ENCODE measurements at places on chromosomes 16 and 17.

- no peaks in the 10 kb centered on the region for H3K27me3 ChIP-seq
- no peak overlapping the region for H3K27ac ChIP-seq
- peaks cover 22% of the 10 kb centered on the region for H3K4me1 ChIP-seq
- H3K4me3 ChIP-seq: no peak overlapping the region
These were observed 46.3 kb upstream of the ARHGAP44 start for GRCh38 chr17:12743046-12743445.

DNA sequence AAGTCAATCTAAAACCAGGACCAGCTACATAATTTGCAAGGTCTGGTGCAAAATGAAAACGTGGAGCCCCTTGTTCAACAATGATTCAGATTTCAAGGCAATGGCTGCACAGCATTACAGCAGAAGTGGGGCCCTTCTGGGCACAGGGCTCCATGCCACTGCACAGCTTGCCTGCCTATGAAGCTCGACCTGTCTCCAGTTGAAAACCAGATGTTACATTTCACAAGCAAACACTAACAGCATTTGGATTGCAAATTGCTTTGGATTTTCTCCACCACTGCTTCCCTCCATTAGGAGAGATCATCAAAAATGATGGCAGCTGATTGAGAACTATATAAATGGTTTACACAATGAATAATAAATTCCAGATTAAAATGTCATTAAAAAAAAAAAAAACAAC lies 551.4 kb upstream of the ZFHX3 start:
- no peaks in the 10 kb centered on the region for H3K27me3 ChIP-seq
- no peak overlapping the region for H3K4me3 ChIP-seq
- DNase-seq: no peak
- H3K36me3 ChIP-seq: no peaks in the 10 kb centered on the region
- H3K27ac ChIP-seq: no peak overlapping the region

DNA sequence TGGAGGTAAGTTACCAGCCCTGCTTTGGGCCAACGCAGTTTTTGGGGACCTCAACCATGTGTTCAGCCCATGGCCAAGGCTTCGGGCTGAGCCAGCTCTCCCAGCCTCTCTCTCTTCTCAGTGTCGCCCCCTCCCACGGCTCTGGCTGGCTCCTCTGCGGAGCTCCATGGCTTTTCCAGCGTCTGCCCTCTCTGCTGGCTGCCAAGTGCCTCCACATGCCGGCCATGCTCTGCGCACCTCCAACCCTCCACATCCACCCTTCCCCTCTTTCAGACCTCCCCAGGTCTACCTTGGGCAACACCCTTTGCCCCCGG lies 23.2 kb downstream of the COTL1 start:
- H3K36me3 ChIP-seq: no peaks in the 10 kb centered on the region
- no peaks in the 10 kb centered on the region for H3K4me1 ChIP-seq
- DNase-seq: no peak

- H3K4me1 ChIP-seq: no peaks in the 10 kb centered on the region
- peak overlapping the region; percentile 27 for H3K4me3 ChIP-seq
- H3K36me3 ChIP-seq: no peaks in the 10 kb centered on the region
- DNase-seq: no peak
- peak overlapping the region; percentile 34 for H3K27ac ChIP-seq
These were observed 30.9 kb upstream of the CDC42EP4 start for GRCh38 chr17:73342541-73343167.

DNA sequence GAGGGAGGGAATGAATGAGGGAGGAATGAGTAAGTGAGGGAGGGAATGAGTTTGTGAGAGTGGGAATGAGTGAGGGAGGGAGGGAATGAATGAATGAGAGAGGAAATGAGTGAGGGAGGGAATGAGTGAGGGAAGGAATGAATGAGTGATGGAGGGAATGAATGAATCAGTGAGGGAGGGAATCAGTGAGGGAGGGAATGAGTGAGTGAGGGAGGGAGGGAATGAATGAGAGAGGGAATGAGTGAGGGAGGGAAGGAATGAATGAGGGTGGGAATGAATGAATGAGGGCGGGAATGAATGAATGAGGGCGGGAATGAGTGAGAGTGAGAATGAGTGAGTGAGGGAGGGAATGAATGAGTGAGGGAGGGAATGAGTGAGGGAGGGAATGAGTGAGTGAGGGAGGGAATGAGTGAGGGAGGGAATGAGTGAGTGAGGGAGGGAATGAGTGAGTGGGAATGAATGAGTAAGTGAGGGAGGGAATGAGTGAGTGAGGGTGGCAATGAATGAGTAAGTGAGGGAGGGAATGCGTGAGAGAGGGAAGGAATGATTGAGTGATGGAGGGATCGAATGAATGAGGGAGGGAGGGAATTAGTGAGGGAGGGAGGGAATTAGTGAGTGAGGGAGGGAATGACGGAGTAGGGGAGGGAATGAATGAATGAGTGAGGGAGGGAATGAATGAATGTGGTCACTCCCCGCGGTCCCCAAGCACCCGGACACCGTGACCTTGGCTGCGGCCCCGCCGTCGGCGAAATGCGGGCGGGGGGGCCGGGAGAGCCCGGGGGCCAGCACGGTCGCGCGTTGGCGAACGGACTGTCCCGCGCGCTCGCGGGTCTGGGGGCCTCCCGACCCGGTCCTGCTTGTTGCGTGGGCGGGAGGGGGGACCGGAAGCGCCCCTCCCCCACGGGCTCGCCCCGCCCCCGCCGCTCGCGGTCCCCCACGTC lies 1.1 kb upstream of the UBE2I start:
- peak overlapping the region; percentile 97 for H3K27ac ChIP-seq
- H3K27me3 ChIP-seq: no peaks in the 10 kb centered on the region
- peaks cover 7% of the 10 kb centered on the region for H3K36me3 ChIP-seq
- H3K4me1 ChIP-seq: peaks cover 26% of the 10 kb centered on the region

DNA sequence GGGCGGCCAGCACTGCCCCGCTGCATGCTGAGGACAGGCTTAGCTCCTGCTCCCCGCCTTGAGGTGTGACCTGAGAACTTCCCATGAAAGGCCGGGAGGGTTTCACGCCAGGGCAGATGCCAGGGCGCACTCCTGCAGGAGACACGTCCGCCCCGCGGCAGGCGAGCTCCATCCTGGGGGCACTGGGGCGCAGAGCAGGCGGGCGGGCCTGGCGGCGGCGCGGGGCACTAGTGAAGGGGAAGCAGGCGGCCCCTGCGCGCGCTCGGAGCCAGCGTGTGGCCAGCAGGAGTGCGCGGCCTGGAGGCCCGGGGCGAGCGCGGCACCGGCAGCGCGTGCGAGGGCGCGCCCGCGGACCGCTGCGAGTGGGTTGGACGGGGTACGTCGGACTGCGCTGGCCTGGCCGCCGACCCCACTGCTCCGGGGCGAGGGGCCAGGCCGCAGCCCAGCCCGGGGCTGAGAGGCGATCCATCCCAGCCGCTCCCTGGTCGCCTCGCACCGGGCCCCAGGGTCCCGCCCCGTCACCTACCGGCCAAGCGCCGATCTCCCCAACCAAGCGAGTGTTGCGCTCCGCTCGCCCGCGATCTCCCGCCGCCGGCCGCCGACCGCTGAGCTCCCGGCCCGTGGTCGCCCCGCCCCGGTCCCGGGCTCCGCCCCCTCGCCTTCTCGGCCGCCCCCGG lies at the start of gene MAP3K14:
Gene MAP3K14, minus strand, starts transcription at position 587 of the 677 bp plus-strand sequence. CDS start 26,275 bp downstream, outside the sequence.
- H3K4me3 ChIP-seq: peak within 1 kb of the TSS; percentile 84
- DNase-seq: peak; percentile 63
- peak within 1 kb of the TSS; percentile 95 for H3K27ac ChIP-seq
- no peaks in the 10 kb centered on the region for H3K36me3 ChIP-seq
- H3K27me3 ChIP-seq: no peaks in the 10 kb centered on the region

- no peaks in the 10 kb centered on the region for H3K36me3 ChIP-seq
- H3K27ac ChIP-seq: no peak overlapping the region
- H3K4me3 ChIP-seq: no peak overlapping the region
These were observed 183.2 kb downstream of the ZNF423 start for GRCh38 chr16:49672753-49673152.

DNA sequence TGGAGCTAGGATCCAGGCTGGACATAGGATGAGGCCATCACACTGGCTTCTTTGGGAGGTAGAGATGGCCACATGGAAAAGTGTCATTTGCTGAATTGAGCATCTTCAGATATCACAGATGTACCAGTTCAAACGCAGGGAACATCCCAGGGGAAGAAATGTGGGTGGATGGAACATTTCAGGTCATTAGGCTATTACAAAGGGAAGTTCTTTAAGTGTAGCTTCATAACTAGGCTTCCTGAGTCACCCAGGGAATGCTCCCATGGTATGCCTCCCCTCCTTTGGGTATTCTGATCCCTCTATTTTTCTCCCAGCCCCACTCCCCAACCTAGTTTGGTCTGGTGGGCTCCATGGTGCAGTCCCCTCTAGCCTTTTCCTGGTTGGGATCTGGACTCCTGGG lies 69.8 kb upstream of the IRX3 start:
- H3K36me3 ChIP-seq: no peaks in the 10 kb centered on the region
- H3K27ac ChIP-seq: no peak overlapping the region
- no peak for DNase-seq
- no peak overlapping the region for H3K4me3 ChIP-seq
- H3K27me3 ChIP-seq: no peaks in the 10 kb centered on the region

DNA sequence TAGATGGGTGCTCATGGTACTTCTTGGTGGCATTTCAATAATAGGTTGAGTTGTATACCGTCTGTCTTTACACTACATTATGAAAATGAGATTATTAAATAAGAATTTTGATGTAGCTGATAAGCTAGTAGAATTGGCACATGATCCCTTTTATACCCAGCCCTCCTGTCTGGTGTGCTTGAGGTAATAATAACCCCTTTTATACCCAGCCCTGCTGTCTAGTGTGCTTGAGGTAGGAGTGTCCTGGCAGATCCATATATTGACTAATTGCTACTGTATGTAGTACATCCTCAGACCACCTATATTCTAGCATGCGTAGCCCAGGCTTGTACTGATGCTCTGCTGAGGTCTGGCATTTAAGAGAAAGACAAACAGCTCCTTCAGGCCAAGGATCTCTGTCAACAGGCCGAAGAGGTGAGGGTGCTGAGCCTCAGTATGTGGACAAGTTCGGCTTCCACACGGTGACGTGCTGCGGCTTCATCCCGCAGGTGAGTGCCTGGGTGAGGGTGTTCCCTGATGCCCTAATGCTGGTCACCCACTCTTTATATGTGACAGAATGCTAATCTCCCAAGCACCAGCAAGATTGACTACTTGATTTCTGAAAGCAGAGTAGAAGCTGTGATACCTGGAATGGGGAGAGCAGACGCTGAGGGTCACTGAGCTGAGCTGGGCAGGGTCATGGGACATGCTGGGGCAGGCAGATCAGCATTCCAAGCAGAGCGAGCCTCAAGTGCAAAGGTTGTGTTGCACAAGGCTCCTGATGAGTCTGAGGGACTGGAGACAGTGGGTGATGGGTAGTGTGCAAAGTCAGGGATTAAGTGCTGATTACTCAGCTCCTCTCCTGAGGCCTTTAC lies 5.7 kb downstream of the FN3K start:
- H3K27ac ChIP-seq: no peak overlapping the region
- H3K4me1 ChIP-seq: peaks cover 15% of the 10 kb centered on the region
- no peaks in the 10 kb centered on the region for H3K27me3 ChIP-seq

DNA sequence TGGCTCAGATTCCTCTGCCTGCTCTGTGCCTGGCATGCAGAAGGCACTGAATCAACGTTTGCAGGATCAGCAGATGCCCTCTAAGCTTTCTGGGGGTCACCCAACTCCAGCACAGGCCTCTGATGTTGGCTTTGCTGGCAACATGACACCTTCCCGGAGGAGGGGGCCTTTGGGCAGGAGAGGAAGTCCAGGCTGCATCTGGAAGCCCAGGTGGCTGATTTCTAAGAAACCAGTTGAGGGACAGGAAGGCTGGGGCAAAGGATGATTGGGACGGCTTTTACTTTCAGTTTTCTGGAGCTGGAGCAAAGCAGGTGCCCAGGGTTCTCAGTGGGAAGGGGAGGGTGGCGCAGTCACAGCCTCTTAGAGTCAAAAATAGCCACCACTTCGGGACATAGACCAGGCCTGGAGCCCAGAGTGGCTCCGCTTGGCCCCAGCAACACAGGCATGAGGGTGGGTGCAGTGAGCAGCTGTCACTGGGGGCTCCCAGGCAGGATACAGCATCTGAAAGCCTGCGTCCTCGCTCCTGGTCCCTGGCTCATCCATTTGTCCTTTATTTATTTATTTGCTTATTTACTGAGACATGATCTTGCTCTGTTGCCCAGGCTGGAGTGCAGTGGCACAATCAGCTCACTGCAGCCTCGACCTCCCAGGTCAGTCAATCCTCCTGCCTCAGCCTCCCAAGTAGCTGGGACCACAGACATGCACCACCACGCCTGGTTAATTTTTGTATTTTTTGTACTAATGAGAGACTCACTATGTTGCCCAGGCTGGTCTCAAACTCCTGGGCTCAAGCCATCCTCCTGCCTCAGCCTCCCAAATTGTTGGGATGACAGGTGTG lies 15.1 kb downstream of the SOCS1 start:
- H3K27me3 ChIP-seq: no peaks in the 10 kb centered on the region
- H3K4me1 ChIP-seq: no peaks in the 10 kb centered on the region
- H3K4me3 ChIP-seq: no peak overlapping the region
- no peak for DNase-seq

DNA sequence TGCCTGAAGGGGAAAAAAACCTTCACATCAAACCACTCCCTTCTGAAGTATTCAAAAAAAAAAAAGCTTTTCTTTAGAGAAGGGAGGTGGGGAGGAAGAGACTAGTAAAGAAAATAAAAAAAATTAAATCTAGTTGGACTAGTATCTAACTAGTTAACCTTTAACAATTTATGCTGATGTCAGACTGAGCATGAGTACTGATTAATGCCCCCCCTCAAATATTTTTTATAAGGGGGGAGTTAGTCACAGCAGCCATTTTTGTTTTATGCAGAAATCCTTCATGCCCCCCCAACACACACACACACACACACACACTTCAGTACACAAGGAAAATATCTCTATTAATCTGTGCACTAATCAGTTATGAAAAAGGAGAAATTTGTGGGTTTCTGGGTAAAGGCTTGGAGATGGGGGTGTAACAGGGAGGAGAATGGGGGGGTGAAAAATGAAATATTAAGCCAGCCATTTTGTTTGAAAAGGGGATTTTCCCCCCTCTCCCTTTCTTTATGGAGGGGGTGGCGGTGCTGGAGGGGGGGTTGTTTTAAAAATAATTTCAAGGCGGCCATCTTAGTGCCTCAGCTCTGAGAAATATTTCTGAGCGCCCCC lies 4.7 kb upstream of the CHD3 start:
- DNase-seq: no peak
- no peaks in the 10 kb centered on the region for H3K36me3 ChIP-seq
- peaks cover 30% of the 10 kb centered on the region for H3K4me1 ChIP-seq
- H3K27me3 ChIP-seq: no peaks in the 10 kb centered on the region

DNA sequence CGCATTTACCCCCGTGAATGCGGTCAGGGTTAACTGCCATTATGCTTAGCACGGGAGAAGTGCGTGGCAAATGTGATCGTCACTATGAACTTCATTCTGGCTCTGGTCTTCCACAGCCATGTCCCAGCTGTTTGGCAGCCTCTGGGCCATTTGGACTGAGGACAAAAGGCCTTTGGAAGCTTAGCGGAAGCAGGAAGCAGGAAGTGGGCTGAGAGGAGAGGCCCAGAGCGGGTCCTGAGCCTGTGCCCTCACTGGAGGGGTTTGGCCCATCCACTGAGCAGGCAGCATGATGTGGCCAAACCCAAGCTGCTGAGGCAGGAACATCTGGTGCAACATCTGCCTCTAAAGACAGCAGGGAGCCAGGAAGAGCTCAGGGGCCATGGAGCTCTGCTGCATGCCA lies 345.9 kb downstream of the C16orf95 start:
- no peak overlapping the region for H3K4me3 ChIP-seq
- DNase-seq: no peak
- H3K4me1 ChIP-seq: peaks cover 13% of the 10 kb centered on the region
- no peaks in the 10 kb centered on the region for H3K36me3 ChIP-seq
- H3K27me3 ChIP-seq: no peaks in the 10 kb centered on the region
